ENCODE measurements at places on chromosomes 4 and X.

DNA sequence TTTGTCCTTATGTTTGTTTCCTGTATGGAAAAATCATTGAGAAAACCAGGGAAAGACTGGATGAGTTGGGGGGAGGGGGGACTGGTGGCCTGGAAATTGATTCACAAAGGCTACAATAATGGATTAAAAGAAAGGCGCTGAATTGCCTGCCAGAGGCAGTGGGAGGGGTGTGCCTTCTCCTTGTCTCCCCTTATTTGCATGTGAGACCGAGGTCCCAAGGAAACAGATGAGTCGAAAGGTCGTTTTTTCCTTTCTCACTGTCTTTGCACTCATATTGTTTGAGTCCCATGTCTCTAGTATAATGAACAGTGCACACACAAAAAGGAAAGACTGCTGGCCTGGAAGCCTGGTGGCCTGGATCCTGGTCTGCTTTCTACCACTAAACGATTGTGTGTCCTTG lies 86.6 kb upstream of the ZDHHC15 start:
- no peak for DNase-seq

- no peak for DNase-seq
Measured at GRCh38 chrX:9622128-9622527, 143.5 kb downstream of the GPR143 start.

GRCh38 chrX:39853417-39854030 lies 244.2 kb downstream of the BCOR start:
- DNase-seq = no peak

DNA sequence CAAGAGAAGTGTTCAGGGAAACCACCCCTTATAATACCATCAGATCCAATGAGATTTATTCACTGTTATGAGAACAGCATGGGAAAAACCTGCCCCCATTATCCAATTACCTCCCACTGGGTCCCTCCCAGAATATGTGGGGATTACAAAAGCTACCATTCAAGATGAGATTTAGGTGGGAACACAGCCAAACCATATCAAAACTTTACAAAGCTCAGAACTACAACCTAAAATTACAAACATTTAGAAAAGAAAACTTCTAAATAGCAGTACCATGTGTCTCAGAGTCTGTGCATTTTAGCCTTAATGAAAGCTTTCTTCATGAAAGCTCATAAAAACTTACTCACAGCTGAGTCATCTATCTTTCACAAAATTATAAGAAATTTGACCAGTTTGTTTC lies 1442.8 kb upstream of the PCDH7 start:
- DNase-seq = peak; percentile 3

DNA sequence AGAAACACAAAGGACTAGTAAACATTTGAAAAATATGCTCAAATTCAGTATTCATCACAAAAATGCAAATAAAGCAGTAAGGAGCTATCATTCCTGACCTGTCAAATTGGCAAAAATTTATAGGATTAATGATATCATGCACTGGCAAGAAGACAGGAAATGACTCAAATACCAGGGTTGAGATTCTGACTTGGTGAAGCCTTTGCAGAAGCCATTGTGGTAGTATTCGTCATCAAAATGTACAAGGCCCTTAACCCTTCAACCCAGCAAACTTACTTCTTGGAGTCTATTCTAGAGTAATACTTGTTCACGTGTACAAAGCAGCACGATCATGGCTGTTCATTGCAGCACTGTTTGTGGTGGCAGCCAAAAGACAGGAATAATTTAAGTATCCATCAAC lies 132.4 kb downstream of the ENOX2 start:
- DNase-seq = peak; percentile 52

GRCh38 chr4:189221691-189222090 lies 719.0 kb upstream of the FRG1 start:
- no peak for DNase-seq

GRCh38 chrX:74426071-74426470 lies 4.8 kb downstream of the SLC16A2 start:
- no peak for DNase-seq

Measured in RWPE1 (cell line).